ENCODE measurements at places on chromosomes 4 and X.

GRCh38 chr4:113449410-113449974 is 312.0 kb downstream of the CAMK2D start:
- no peaks in the 10 kb centered on the region for H3K27me3 ChIP-seq
- H3K4me3 ChIP-seq, result no peak overlapping the region
- DNase-seq, result no peak
- H3K27ac ChIP-seq, result no peak overlapping the region
- H3K36me3 ChIP-seq, result peaks cover 7% of the 10 kb centered on the region

- H3K4me1 ChIP-seq, result no peaks in the 10 kb centered on the region
- no peak overlapping the region for H3K27ac ChIP-seq
- no peak for DNase-seq
- H3K4me3 ChIP-seq, result no peak overlapping the region
- no peaks in the 10 kb centered on the region for H3K27me3 ChIP-seq
These were observed 62.2 kb downstream of the SPANXN3 start for GRCh38 chrX:143455046-143455445.

GRCh38 chr4:26407476-26407875 is 82.8 kb downstream of the CCKAR start:
- DNase-seq, result no peak
- H3K27me3 ChIP-seq, result no peaks in the 10 kb centered on the region
- H3K36me3 ChIP-seq, result peaks cover 43% of the 10 kb centered on the region
- H3K4me1 ChIP-seq, result peaks cover 17% of the 10 kb centered on the region
- H3K27ac ChIP-seq, result no peak overlapping the region

GRCh38 chr4:44446801-44447562 is 1.6 kb downstream of the KCTD8 start:
- H3K27ac ChIP-seq, result peak overlapping the region; percentile 42
- peaks cover 40% of the 10 kb centered on the region for H3K27me3 ChIP-seq
- H3K4me1 ChIP-seq, result peaks cover 10% of the 10 kb centered on the region
- H3K4me3 ChIP-seq, result no peak overlapping the region
- no peaks in the 10 kb centered on the region for H3K36me3 ChIP-seq

DNA sequence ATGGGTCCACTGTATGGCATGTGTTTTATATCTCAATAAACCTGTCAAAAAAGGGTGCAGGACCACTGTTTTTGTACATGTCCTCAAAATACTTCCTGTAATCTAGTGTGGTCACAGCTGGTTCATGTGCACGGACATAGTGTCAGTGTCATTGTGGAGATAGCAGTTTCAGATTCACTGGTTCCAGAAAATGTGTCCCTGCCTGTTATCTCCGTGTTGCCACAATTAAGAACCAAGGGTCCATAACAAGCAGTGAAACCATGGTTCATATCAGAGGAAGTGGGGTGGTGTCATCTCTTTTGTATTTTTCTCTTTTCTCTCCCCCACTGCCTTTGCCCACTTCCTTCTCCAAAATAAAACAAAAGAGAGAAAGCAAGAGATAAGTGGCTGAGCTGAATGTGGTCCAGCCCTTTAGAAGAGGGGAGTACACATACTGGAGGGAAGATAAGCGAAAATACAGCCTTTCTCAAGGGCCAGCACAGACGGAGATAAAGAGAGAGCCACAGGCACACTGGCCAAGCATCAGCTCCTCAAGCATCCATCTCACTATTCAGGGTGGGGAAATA is 51.2 kb downstream of the TBL1X start:
- peaks cover 27% of the 10 kb centered on the region for H3K4me1 ChIP-seq
- peaks cover 26% of the 10 kb centered on the region for H3K36me3 ChIP-seq
- H3K27me3 ChIP-seq, result no peaks in the 10 kb centered on the region

GRCh38 chrX:30577362-30577991 is at the start of gene TASL:
Gene TASL, minus strand, starts transcription at chrX:30577766. Its CDS starts 17,411 bp downstream, at chrX:30560355.
- H3K4me3 ChIP-seq, result peak within 1 kb of the TSS; percentile 81
- H3K36me3 ChIP-seq, result peaks cover 10% of the 10 kb centered on the region
- H3K4me1 ChIP-seq, result peaks cover 26% of the 10 kb centered on the region
- no peaks in the 10 kb centered on the region for H3K27me3 ChIP-seq
- peak; percentile 51 for DNase-seq
- H3K27ac ChIP-seq, result peak within 1 kb of the TSS; percentile 95

DNA sequence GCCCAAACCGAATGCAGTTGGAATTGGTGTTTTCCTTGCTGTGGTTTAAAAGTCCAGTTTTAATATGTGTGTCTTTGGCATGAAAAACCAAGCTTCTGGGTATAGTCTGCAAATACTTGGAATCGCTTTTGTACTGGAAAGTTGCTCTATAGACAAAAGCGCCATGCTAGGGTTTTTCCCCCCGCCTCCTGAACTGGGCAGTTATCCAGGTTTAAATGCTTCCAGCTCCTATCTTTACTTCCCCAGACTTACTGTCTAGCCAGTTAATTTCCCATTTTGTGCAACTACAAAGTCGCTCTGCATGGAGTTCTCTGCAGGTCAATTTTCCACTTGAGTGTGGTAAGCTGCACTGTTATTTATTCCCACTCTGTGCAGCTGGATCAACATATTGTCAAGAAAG is 2.7 kb downstream of the RASL11B start:
- no peak overlapping the region for H3K27ac ChIP-seq
- H3K27me3 ChIP-seq, result peaks cover 39% of the 10 kb centered on the region
- peaks cover 9% of the 10 kb centered on the region for H3K4me1 ChIP-seq
- H3K36me3 ChIP-seq, result no peaks in the 10 kb centered on the region
